ENCODE measurements at places on chromosomes 4 and X.
A peak's percentile ranks its signal among the peaks of the same experiment; 100 is the strongest.

GRCh38 chr4:52578951-52579350 lies 80.2 kb downstream of the USP46 start:
- DNase-seq: no peak

GRCh38 chr4:38860788-38861424 lies 4.3 kb upstream of the TLR6 start:
- DNase-seq: peak; percentile 23

GRCh38 chr4:52028970-52029369 lies 8.8 kb upstream of the LRRC66 start:
- DNase-seq: no peak

GRCh38 chr4:3607690-3608552 lies 75.7 kb upstream of the LRPAP1 start:
- DNase-seq: no peak

- DNase-seq: no peak
Observed at GRCh38 chr4:151853034-151853433, 92.2 kb upstream of the GATB start.

DNA sequence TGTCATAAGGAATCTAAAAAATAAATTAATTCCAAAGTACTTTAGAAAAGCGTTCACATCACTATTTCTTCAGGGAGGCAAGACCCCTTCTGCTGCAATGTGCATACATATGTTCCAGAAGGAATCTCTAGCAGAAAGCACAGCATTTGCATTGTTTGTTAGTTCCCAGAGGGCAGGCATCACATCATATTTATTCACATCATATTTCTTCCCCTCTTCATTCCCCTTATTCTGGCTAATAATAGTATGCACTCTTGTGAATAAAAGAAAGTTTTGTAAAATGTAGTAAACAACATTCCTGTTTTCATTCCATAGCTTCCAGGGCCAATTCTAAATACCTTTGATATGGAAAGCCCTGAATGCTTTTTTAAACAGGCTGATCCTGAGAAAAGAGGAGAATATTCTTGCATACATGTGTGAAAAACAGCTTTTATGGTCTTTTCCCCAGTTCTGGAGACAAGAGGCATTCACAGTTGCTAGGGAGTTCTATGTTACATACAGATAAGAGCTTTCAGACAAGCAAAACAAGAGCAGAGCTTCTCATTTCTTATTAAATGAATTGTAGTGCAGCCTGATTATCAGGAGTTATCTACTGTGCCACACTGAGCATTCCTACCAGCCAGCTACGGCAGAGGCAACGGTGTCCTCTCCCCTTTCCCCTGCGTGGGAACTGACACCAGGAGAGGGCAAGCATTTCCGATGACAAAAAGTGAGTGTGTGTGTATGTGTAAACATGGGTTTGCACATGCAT lies 15.2 kb downstream of the GATB start:
- no peak for DNase-seq

GRCh38 chrX:151030845-151031244 lies 47.7 kb downstream of the HMGB3 start:
- DNase-seq: no peak

DNA sequence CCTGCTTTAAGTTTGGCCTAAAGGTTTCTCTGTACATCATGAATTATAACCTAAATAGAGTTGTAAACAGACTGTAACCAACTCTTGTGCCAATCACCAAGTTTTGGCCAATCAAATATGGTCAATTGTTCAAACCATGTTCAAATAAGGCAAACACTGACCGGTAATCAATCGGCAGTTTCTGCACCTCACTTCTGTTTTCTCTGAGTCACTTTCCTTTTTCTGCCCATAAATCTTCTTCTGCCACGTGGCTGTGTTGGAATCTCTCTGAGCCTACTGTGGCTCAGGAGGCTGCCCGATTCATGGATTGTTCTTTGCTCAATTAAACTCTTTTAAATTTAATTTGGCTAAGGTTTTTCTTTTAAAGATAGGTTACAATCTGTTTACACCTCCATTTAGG lies 16.5 kb upstream of the ENPP6 start:
- no peak for DNase-seq

DNA sequence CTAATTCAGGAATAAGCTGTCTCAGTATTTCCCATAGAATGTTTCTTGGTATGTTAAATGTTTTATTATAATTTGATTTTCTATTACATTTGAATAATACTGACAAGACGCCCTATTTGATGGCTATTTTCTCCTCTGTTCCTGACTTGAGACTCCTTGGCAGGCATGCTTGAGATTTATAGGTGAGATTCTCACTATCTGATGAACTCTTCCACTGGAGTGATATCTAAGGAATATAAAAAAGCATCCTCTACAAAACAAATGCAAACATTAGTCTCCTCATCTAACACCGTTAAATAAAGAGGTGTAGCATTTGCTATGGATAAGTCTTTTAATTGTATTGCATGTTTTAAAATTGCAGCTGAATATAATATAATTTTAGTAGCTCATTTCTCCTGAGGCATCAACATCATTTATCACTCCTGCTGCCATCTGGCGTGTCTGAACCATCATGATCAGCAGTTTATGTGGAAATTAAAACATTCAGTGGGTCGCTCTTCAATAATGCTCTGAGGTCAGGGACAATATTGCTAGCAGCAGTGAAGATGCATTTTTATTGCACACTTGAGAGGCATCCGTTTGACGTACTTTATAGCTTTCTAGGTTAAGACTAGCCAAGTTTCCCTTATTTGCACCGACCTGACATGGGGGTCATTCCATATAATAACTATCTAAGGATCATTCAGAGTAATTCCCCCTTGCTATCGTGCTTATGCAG lies 210.4 kb upstream of the GALNTL6 start:
- DNase-seq: no peak

GRCh38 chr4:145815626-145816025 lies 123.0 kb downstream of the ZNF827 start:
- DNase-seq: no peak

- no peak for DNase-seq
Observed at GRCh38 chrX:14832151-14832550, 40.7 kb downstream of the FANCB start.

- DNase-seq: no peak
Observed at GRCh38 chr4:184727430-184727829, 6.5 kb downstream of the CENPU start.

All from effector memory CD4-positive, alpha-beta T cell (primary cell).